CD4-positive, alpha-beta T cell treated with Interleukin-1 beta for 1 hour (primary cell): ENCODE measurements at places on chromosomes 1 and 21.

DNA sequence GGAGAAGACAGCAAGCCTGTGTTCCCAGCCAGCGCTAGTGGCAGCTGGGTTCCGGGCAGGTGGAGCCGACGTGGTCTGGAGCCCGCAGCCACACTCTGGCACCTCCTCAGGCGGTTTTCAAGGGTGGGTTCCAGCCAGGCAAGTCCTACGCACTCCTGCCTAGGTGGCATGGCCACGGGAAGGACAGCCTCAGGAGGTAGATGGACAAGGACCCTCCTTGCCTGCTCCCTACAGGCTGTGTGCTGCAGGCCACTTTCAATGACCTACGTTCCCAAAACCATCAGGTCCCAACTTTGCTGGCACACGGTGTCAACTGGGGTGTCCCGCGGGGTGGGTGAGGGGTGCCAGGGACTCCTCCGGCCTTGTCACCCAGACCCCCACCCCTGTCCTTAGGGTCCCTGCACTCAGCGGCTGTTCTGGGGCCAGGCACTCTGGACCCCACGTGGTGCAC lies 6.7 kb upstream of the PTGER3 start:
- DNase-seq: no peak

DNA sequence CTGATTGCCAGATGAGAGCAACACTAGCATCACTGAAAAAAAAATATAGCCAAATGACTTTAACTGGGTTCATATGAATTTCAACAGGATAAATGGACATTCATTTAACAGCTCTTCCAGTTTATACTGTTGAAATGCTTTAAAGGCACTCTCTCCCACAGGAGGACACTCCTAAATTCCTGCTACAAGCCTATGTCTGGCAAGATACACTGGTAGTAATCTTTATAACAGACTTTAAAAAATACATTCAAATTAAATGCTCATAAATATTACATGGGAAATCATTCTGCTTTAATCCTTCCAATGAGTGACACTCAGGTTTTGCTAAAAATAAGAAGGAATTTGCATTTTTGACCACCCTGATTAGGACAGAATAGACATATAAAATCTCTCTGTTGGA lies 526.7 kb upstream of the ADAMTS5 start:
- DNase-seq: no peak

GRCh38 chr1:204342310-204342709 lies 17.4 kb downstream of the PLEKHA6 start:
- no peak for DNase-seq

DNA sequence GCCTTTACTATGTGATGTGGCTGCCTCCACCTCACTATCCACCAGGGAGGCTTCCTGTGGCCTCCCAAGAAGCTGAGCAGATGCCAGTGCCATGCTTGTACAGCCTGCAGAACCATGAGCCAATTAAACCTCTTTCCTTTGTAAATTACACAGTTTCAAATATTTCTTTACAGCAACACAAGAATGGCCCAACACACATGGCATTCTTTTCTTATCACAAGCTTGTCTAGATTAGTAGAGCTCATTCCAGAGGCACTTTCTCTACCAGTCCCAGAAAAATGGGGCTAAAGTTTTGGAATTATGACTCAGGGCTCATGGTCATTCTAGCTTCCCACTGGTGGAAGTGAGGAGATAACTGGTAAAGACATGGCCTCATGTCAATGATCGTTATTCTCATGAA lies 655.2 kb downstream of the LMO4 start:
- no peak for DNase-seq

DNA sequence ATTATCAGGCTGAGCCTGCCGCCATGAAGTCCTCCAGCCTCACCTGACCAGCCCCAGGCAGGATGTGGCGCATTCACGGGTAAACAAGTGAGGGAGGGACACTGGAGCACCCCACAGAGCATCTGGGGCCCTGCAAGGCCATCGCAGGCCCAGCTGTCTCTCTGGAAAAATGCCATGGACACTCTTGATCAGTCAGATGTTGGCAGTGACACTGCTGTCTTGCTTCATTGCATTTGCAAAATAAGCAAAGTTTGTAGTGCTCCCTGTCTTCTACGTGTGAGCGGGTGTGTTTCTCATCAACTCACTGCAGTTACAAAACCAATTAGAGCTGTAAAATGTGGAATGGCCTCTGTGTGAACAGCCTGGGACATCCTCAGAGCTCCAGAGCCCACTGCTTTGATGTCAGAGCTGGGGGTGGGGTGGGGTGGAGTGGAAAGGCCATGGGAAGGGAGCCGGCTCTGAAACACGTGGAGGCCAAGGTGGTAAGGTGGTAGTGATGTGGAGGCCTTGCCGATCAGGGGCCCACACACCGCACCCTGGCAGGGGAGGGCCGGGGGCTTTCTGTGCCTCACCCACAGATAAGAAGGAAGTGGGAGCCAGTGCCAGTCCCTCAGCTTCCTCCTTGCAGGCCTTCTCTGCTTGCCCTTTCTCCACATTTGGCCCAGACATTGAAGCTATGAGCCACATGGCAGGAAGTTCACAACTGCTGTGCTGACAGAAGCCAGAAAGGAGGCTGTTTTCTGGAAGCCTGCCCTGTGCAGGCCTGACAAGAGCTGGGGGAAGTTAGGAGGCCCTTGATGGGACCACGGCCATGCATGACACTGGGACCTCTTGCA lies 254.9 kb downstream of the RHOU start:
- no peak for DNase-seq

DNA sequence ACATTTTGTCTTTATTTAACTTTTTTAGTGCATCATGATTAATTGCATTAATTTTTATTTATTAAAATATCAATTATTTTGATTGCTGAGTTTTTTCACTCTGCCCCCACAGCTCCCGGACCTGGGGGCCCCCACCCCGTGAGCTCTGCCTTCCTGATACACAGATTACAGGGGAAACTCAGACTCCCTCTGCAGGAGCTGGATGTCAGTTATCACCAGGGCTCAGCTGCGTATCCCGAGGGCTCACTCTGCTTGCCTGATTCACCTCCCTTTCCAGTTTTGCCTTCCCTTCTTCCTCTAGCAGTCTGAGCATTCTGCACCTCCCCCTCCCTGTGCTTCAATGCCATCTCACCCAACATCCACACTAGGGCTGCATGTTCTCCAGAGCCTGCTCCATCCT lies 98.2 kb downstream of the ATP1A1 start:
- no peak for DNase-seq

GRCh38 chr1:60848583-60849188 lies 233.7 kb upstream of the NFIA start:
- no peak for DNase-seq

DNA sequence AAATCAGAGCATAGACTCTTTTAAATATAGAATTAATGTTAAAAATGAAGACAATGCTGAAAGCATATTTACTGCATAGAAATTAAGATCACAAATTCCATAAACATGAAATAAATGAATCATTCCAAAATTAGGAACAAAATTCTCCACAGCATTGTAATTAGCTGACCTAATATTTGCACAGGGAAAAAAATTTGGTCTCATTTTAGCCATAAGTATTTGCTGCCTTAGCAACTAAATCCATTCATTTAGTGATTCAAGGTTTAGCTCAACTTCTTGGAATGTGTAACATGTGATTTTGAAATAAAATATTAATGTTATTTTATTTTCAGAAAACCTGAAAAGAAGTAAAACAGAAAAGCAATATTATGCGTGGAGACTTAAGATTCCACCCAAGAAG lies 25.5 kb downstream of the ADAMTS5 start:
- no peak for DNase-seq

DNA sequence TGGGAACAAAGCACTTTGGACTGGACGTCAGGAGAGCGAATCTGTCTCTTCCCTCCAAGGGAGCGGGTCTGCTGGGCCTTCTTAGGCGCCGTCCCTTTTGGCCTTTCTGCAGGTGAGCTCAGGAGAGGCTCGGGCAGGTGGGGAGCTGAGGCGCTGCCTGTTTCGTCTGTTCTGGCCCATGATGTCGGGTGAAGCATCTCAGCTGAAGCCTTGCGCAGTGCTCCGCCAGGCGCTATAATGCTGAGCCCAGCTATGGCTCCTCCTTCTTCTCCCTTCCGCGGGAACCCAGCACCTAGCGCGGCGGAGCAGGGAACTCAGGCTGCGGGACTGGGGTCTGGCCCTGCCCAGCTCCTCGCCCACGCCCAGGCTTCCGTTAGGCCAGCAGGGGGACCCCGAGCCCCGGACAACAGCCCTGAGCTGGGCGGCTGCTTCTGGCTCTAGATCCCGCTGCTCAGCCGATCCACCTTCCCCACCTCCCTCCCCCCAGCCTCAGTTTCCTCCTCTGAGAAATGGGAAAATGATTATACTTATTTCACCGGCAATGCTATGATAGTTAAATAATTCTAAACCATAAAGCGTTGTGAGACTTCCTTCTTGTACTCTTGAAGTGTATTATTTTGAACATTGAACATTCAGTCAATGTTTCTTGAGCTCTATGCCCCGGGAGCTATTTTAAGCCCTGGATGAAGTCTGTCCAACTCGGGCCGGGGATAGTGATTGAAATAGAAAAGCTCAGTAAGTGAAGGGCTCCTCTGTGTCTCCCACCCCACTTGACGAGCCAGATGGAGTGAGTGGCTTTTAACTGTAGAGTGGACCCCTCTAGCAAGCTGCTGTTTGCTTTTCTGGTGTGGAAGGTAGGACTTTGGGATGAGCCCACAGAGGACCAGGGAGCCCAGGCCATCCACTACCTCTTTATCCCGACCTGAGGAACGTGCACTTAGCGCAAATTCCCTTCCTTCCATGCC lies 9.6 kb upstream of the ADORA1 start:
- DNase-seq: peak; percentile 8

- no peak for DNase-seq
Observed at GRCh38 chr1:58570817-58571216, 6.2 kb downstream of the TACSTD2 start.

- DNase-seq: no peak
Observed at GRCh38 chr1:195054217-195054687, 1554.0 kb downstream of the KCNT2 start.

- DNase-seq: no peak
Observed at GRCh38 chr1:174999936-175000696, at the start of gene CACYBP. CACYBP (plus strand) TSS chr1:174999947; CDS start chr1:175000181, 234 bp downstream.

DNA sequence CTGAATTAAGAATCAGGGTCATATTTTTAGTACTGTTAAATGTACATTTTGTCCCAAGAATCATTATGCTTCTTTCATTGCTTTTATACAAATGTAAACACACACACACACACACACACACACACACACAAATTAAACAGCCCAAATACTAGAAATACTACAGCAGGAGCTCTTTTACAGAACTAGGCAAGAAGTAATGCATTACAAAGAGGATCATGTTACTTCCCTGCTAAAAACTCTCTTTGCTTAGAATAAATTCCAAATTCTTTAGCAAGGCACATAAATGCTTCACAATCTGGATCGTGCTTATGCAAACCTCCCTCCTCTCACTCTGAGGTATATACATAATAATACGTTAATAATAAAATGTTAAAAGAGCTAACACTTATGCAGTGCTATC lies 720.4 kb upstream of the ADGRL4 start:
- no peak for DNase-seq

DNA sequence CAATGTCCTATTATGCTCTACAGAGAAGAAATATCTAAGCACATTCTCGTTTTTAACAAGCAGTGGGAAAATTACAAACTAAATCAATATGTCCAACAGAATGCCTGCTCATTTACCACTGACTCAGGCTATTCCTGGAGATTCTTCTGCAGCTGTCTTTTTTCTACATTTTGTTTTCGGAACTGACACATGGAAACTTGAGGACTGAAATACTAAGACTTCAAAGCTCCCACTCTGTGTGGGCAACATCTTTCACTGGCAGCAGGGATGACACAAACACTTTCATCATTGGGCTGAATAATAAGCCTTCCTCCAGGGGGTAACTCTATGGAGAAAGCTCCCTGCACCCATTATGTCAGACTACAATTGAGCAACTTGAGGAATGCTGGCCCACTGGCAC lies 175.5 kb upstream of the NCAM2 start:
- no peak for DNase-seq

GRCh38 chr1:58746182-58746581 lies 37.7 kb downstream of the JUN start:
- no peak for DNase-seq

DNA sequence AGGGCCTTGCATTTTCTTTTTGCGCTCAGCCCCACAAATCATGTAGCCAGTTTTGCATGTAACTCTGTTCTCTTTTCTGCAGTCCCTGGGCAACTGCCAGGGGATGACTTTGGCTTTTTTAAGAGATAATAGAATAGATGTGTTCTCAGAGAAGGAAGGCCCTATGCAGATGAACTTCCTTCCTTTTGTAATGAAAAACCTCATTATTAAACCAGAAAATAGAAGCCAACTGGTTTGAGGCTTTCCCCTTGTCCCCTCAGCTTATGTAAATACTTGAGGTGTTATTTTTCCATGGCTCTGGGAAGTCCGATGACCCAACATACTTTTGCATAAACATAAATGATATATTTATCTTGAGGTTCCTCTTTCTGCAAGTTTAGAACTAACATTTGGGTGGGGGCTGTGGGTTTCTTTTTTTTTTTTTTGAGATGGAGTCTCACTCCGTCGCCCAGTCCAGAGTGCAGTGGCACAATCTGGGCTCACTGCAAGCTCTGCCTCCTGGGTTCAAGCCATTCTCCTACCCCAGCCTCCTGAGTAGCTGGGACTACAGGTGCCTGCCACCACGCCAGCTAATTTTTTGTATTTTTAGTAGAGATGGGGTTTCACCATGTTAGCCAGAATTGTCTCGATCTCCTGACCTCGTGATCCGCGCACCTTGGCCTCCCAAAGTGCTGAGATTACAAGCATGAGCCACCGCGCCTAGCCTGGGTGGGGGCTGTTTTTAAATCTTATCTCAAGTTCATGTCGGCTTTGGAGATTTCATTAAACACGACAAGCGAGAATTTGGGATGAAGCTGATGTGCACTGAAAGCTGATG lies 14.4 kb upstream of the FCRL5 start:
- DNase-seq: peak; percentile 12

- no peak for DNase-seq
Observed at GRCh38 chr1:162554258-162554657, 7.3 kb upstream of the UAP1 start.
